ENCODE measurements at places on chromosomes 2 and 18.

DNA sequence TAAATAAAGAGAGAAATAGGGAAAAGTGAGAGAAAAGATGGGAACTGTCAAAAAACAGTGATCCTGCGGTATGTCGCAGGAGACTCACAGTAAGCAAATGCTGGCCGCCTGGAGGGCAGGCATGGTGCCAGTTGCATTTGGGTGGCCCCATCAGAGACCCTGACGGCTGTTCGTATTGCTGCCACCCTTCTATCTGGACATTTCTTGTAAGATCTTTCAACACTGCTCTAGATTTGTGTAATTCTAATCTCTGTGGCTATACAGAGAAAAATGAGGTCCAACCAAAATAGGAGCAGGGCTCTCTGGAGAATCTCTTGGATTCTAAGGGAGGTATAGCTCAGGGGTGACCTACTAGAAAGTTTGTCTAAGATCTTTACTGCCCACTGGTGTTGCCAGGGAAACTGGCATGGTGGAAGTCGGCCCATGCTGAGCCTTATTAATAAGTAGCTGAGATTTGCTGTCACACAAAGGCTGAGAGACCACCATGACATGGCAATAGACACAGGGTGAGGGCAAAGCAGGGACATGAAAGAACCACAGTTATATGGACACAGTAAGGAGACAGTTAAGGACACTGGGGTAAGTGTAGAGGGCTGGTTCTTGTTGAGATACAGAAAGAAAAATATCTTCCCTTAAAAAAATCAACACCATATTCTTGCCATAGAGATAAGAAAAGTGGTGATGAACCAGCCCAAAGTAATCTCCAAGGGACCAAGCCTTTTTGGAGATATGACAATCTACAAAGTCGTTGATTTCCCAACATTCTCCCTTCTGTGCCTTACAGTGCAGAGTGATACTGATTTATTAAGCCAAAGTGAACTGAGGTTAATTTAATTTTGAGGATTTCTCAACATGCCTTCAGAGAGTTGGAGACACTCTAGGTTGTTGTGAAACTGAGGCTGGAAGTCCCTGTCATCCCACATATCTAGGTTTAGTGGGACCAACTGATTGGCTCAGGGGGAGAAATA, 26.4 kb upstream of the FZD7 start:
- no peak for DNase-seq

DNA sequence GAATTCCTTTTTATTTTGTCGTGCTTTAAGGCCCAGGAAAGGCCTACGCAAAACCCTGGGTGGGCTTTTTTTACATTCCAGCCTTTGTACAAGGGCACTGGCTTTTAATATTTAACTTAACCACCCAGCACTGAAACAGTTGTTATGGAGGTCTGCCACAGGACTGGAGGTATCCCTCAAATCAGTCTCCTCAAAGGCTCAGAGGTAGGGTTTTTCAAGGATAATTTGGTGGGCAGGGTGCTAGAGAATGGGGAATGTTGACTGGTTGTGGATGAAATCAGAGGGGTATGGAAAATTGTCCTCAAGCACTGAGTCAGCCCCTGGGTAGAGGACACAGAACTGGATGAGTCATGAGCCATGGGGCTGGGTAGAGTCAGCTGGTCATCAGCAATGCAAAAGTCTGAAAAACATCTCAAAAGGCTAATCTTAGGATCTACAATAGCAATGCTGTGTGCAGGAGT, 443.1 kb downstream of the THSD7B start:
- no peak for DNase-seq

- no peak for DNase-seq
Observed at GRCh38 chr2:60333264-60333663, 220.2 kb downstream of the BCL11A start.

DNA sequence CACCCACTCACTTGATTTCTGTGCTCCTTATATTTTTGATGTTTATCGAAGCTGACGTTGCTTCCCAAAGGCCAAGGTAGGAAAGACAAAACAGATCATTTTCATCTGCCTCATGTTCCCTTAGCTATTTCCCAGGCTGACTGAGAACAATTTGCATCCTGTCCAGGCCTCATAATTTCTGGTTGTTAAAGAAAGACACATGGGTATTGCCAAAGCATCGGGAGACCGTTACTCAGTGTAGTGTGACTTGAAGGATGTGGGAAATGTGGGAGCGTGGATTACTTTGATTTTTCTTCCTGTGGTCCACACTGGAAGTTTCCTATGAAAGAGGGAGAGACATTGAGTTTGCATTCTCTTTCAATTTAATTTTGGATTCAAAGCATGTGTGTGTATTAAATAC, 204.6 kb downstream of the TRIB2 start:
- DNase-seq, result no peak

- peak; percentile 23 for DNase-seq
Observed at GRCh38 chr2:134087371-134087921, 166.4 kb upstream of the MGAT5 start.

DNA sequence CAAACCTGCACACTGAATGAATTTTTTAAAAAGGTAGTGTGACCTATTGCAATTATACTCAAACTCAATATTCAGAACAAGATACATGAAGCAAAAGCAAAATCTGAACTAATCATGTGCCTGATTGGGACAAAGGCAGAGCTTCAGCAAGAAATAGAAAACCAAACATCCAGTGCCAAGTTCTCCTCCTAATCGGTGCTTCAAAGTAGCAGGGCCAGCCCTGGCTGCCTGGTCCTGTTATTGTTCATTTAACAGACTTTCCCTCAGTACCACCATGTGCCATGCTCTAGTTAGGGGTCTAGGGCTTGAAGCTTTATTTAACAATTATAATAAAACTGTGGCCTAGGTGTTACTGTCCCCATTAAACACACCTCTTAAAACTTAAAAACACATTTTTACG, 281.5 kb upstream of the PXDN start:
- no peak for DNase-seq

- no peak for DNase-seq
Observed at GRCh38 chr2:112705575-112705974, 15.2 kb upstream of the NT5DC4 start.

- no peak for DNase-seq
Observed at GRCh38 chr18:67893916-67894315, 377.4 kb upstream of the DSEL start.

DNA sequence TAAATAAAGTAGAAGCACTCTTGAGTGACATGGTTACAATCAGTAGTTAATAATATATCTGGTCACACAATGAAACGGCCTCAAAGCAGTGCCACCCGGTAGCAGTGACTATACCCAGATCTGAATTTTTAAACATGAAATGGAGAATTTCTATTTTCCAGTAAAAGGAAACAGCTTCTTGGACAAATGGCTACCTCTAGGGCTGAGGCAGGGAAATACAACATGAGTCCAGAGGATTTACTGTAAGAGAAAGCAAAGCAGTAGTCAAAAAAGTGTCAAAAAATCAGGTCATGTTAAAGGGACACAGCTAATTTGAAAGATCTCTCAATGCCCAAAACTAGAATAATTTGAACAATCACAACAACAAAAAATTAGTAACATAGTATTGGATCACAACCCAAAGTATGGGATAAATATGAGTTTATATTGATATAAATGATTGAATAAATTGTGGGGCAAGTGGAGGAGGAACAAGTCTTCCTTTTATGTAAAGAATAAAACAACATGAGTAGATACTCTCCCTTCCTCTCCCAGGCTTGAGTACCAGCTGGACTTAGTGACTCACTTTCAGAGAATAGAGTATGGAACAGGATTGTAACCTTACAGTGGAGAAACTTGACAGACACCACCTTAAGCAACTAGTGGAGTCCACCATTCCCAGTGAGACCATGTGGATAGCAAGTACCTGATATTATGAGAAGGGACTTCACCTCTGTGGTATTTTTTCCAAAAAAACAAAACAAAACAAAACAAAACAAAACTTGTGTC, 180.8 kb downstream of the MBD2 start:
- DNase-seq, result no peak

- DNase-seq, result no peak
Observed at GRCh38 chr2:116761864-116762263, 1052.6 kb upstream of the DDX18 start.

- no peak for DNase-seq
Observed at GRCh38 chr2:10548626-10549025, 100.5 kb upstream of the ODC1 start.

DNA sequence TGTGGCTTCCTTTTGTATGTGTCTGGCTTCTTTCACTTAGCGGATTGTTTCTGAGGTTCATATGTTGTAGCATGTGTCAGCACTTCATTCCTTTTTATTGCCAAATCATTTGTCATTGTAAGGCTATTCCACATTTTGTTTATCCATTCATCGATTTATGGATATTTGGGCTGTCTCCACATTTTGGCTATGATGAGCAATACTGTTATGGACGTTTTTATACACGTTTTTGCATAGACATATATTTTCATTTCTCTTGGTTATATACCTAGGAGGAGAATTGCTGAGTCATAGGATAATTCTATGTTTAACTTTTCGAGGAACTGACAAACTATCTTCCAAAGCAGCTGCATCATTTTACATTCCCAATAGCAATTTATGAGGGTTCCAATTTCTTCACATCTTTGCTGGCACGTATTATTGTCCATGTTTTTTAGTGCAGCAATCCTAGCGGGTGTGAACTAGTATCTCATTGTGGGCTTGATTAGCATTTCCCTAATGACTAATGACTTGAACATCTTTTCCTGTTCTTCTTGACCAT, 48.1 kb upstream of the TBC1D8 start:
- DNase-seq, result no peak
